ENCODE measurements at places on chromosomes 6 and 20. TPM values are rescaled to one million over a fixed set of nuclear protein-coding genes. Genes with fewer than 3 reads are reported as not detected.

FNDC11 gene
- total RNA-seq = 0.28 TPM

HCRTR2 gene
- not detected for total RNA-seq

SMOC2 gene
- total RNA-seq = 1.9 TPM

MLN gene
- not detected for total RNA-seq

PPIL6 gene
- 0.84 TPM for total RNA-seq

TXLNB gene
- total RNA-seq = 0.24 TPM

COL9A3 gene
- 1.5 TPM for total RNA-seq

VGLL2 gene
- total RNA-seq = not detected

MSH5 gene
- 12.0 TPM for total RNA-seq

SAYSD1 gene
- 8.9 TPM for total RNA-seq

PRRC2A gene
- total RNA-seq = 103 TPM

PCK1 gene
- 0.64 TPM for total RNA-seq

RIN2 gene
- 42.3 TPM for total RNA-seq

MYBL2 gene
- total RNA-seq = 17.1 TPM

Data from esophagus mucosa (tissue), 1 donor.